Fibroblast of lung (primary cell): ENCODE measurements at places on chromosomes 5 and 9.

DNA sequence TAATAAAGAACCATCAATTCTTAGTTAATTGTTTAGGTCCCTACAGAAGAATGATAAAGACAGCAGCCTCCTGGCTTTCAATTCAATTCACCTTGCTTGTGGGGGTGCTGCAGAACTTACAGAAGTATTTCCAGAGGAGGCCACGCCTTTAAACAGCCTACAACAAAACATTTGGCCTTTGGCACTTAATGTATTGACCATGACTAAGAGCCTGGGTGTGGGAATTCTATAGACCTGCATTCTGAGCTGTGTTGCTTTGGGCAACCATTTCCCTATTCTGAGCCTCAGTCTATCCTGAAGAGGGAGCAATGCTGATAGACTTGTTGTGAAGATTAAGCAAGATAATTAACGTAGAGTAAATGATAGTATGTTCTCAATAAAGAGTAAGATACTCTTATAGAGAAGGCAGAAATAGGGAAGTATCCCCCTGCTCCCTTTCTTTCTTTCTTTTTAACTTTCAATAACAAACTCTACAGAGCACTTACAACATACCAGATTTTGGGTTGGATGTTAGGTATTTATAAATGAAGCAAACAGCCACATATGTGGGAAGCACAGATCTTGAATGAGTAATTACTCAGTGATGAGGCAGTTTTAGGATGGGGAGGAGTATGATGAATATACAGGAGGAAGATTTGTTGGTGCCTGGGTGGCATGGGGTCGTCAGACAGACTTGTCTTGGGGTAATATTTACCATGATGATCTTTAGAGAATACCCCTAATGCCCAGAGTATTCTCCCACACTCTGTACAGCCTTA, 28.4 kb downstream of the PAPPA start:
- no peak for DNase-seq

DNA sequence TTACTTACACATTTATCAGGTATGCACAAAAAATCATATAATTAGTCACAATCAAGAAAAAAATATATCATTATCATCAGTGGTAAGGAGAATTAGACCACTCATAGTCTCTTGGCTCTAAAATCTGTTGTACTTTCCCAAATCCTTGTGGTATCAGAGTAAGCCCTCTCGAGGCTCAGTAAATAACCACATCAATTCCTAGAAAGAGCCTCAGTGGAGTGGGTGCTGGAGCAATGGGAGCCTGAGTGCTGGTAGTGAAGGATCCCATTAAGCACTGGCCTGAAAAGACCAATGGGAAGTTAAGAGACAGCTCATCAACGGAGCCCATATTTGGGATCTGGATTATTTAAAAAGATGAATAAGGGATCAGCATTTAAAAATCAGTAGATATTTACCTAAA, 130.3 kb upstream of the EFNA5 start:
- no peak for DNase-seq

- DNase-seq: peak; percentile 28
Measured at GRCh38 chr5:133552925-133553525, 59.3 kb downstream of the FSTL4 start.

DNA sequence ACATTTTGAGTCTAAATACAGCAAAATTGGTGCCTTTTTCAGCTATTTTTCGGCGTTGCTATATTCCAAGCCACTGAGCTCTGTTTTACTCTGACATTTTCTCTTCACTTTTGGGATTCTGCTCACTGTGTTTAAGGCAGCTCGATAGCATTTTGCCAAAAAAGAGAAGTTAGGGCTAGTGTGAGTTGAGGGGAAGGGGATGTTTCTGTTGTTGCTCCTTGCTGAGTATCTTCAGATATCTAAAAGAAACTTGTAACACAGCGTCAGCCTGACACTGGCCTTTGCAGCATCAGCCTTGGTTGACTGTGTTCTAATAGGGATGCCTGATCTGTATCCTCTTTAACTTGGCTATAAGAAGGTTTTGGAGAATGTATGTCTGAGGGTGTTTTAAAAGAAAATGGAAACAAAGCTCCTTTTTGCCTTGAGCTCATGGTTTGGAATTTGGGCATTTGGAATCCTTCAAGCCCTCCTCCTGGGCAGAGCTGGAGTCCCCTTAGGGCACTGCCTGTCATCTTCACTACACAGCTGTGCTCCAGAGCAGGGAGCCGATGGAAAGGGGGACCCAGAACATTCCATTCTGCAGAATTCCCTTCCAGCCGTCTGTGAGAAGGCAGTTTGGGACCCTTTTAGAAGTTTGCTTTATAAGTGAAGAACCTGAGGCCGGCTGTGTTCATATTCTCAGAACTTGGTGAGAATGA, 63.0 kb downstream of the EXOSC2 start:
- DNase-seq: no peak

GRCh38 chr9:19587678-19588077, 178.9 kb downstream of the ACER2 start:
- no peak for DNase-seq

DNA sequence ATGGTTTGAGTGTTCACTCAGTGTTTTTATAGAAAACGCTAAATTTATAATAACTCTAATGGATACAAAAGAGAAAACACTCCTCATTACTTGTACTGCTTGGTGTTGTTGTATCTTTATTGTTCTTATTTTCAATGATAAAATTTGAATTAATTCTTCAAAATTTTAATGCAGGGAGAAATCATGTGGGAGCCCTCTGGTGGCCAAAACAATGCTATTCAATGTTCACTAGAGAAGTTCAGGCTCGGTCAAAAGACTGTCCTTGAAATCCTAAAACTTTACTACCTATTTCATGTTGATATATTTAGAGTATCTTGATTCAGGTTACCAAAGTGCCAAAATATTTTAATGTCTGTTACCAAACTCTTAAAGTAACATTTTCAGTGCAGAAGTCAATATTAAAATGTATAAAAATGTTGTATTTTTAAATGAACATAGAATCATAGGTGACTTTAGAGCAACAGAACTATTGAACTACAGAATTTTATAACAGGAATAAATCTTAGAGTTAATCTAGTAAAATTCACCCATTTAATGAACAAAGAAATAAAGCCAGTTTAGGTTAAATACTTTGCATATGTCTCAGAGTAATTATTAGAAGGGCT, 1259.8 kb downstream of the PTPRD start:
- no peak for DNase-seq

DNA sequence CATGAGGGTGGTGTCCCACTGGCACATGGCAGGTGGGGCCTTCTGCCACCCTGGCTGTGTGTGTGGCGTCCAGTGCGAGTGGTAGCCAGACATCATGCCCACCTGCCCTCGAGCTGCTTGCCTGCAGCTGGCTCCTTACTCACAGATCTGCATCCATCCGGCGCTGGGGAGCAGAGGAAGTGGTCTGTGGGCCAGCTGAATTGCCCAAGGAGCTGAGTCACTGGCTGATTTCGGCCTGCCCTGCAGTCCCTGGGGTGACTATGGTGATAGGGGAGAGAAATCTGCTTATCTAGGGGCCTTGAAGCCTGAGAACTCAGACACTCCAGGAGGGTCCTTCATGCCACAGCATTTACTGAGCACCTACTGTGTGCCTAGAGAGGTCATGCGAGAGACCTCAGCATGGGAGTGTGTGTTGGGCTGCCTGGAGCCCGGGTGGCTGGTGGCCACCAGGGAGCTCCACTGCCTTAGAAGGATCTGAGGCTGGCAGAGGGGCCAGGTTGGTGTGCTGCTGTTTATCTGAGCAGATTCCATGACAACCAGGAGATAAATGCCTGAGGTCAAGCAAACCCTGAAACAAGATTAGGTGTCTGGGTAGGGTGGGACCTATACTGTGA, 57.1 kb downstream of the SLC22A5 start:
- peak; percentile 90 for DNase-seq
